Activated CD8-positive, alpha-beta memory T cell treated with anti-CD3 and anti-CD28 coated beads, Interleukin-2, amount 10 ng/mL, durations not matched to agents 7 days and 5 days (primary cell): ENCODE measurements at places on chromosomes 13 and 19. TPM values are rescaled to one million over a fixed set of nuclear protein-coding genes. Genes with fewer than 3 reads are reported as not detected.

The C13orf42 gene
- not detected for total RNA-seq

DNA sequence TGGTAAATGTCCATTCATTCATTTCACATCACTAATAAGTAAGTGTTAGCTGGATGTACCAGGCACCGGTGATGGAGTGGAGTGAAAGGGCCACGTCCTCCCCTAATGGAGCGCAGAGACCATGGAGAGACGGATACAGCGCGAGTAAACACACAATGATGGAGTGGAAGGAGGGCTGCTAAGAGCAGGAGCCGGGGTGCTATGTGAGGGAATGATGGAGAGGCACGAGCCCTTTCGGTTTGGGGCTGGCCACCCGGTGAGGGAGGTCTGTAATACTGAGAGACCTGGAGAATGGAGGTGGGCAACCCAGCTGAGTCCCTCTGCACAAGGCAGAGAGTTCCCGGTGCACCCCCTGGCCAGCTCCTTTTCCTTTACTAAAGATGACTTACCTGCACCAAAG, 53.7 kb downstream of the PEPD start:
- H3K27me3 ChIP-seq: no peaks in the 10 kb centered on the region
- H3K36me3 ChIP-seq: no peaks in the 10 kb centered on the region
- no peak for DNase-seq
- peaks cover 6% of the 10 kb centered on the region for H3K4me1 ChIP-seq
- no peak overlapping the region for H3K27ac ChIP-seq

The PLPPR3 gene
- total RNA-seq: not detected

The ZNF44 gene
- 9.7 TPM for total RNA-seq

DNA sequence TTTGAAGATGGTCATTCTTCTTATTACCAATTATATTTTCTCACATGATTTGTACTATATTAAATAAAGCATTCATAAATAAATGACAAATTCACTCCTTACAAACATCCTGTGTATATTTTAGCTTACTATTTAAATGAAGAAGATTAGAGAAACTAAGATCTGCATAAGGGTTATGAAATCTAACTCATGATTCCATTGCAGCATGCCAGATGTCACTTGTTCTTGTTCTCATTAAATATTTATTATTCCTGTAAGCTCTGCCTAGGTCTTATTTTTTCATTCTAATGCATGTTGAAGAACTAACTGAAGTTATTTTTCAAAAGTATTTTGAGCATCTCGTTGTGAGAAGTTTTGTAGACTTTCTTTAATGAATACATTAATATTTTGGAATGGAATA, 18.3 kb downstream of the NUP58 start:
- no peaks in the 10 kb centered on the region for H3K27me3 ChIP-seq
- H3K4me3 ChIP-seq: no peak overlapping the region
- peaks cover 27% of the 10 kb centered on the region for H3K36me3 ChIP-seq
- DNase-seq: no peak

GRCh38 chr13:106821979-106822378, 254.0 kb upstream of the ARGLU1 start:
- no peaks in the 10 kb centered on the region for H3K4me1 ChIP-seq
- no peaks in the 10 kb centered on the region for H3K36me3 ChIP-seq
- no peaks in the 10 kb centered on the region for H3K27me3 ChIP-seq
- H3K27ac ChIP-seq: no peak overlapping the region

- H3K27me3 ChIP-seq: no peaks in the 10 kb centered on the region
- no peak for DNase-seq
- peak overlapping the region; percentile 98 for H3K27ac ChIP-seq
- peaks cover 10% of the 10 kb centered on the region for H3K36me3 ChIP-seq
Measured at GRCh38 chr19:38878575-38879399, 712 bp upstream of the RINL start.

DNA sequence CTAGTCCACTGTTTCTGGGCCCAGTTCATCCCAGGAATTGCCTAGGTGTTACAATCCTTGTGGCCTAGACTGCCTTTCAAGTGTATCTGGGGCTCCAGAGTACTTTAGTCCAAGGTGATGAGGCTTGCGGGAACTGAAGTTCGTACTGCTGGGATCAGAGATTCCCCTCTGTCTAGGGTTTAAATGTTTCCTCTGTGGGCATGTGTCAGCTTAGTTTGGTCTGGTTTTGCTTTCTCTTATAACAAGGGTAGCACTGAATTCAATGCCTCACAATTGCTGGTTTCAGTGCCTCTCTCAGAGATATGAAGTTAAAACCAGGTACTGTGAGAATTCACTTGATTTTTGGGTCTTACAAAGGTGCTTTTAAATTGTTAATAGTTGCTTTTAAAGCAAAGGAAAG, 30.8 kb downstream of the RGCC start:
- H3K36me3 ChIP-seq: peaks cover 7% of the 10 kb centered on the region
- DNase-seq: no peak
- no peaks in the 10 kb centered on the region for H3K27me3 ChIP-seq
- peak overlapping the region; percentile 37 for H3K4me3 ChIP-seq
- peaks cover 25% of the 10 kb centered on the region for H3K4me1 ChIP-seq

DNA sequence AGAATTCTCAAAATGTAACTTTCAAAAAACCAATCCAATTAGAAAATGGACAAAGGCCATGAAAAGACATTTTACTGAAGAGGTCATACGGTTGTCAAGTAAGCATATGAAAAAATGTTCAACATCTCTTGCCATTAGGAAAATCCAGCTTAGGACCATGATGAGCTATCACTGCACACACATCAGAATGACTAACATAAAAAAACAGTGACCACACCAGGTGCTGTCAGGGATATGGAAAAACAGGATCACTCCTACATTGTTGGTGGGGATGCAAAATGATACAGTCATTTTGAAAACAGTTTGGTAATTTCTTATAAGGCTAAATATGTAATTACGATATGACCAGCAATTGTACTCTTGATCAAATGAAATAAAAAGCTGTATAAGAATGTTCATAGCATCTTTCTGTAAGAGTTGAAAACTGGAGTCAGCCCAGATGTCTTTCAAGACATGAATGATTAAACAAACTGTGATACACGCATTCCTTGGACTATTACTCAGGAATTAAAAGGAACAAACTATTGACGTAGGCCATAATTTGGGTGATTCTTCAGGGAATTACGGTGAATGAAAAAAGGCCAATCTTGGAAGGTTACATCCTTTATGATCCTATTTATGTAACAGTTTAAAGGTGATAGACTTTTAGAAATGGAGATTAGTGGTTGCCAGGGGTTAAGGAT, 26.9 kb upstream of the RCBTB2 start:
- no peak overlapping the region for H3K27ac ChIP-seq
- H3K36me3 ChIP-seq: peaks cover 55% of the 10 kb centered on the region
- peaks cover 63% of the 10 kb centered on the region for H3K4me1 ChIP-seq
- no peak overlapping the region for H3K4me3 ChIP-seq
- H3K27me3 ChIP-seq: peaks cover 17% of the 10 kb centered on the region
- DNase-seq: no peak

- no peak overlapping the region for H3K4me3 ChIP-seq
- no peaks in the 10 kb centered on the region for H3K27me3 ChIP-seq
- no peaks in the 10 kb centered on the region for H3K36me3 ChIP-seq
- no peak for DNase-seq
Measured at GRCh38 chr13:38024431-38024830, 154.9 kb upstream of the TRPC4 start.

The ZNF569 gene
- 6.9 TPM for total RNA-seq

- peak overlapping the region; percentile 28 for H3K27ac ChIP-seq
- peak; percentile 45 for DNase-seq
- H3K36me3 ChIP-seq: peaks cover 5% of the 10 kb centered on the region
- peaks cover 25% of the 10 kb centered on the region for H3K4me1 ChIP-seq
Measured at GRCh38 chr19:45153339-45154063, 7.3 kb downstream of the NKPD1 start.

The NXNL1 gene
- not detected for total RNA-seq

- no peak for DNase-seq
- H3K27me3 ChIP-seq: no peaks in the 10 kb centered on the region
- H3K4me1 ChIP-seq: no peaks in the 10 kb centered on the region
- H3K36me3 ChIP-seq: no peaks in the 10 kb centered on the region
Measured at GRCh38 chr13:54194233-54195024, 1165.8 kb downstream of the OLFM4 start.

The NKPD1 gene
- 0.14 TPM for total RNA-seq

The ZNF738 gene
- total RNA-seq: 12.6 TPM

The LILRA5 gene
- total RNA-seq: not detected

DNA sequence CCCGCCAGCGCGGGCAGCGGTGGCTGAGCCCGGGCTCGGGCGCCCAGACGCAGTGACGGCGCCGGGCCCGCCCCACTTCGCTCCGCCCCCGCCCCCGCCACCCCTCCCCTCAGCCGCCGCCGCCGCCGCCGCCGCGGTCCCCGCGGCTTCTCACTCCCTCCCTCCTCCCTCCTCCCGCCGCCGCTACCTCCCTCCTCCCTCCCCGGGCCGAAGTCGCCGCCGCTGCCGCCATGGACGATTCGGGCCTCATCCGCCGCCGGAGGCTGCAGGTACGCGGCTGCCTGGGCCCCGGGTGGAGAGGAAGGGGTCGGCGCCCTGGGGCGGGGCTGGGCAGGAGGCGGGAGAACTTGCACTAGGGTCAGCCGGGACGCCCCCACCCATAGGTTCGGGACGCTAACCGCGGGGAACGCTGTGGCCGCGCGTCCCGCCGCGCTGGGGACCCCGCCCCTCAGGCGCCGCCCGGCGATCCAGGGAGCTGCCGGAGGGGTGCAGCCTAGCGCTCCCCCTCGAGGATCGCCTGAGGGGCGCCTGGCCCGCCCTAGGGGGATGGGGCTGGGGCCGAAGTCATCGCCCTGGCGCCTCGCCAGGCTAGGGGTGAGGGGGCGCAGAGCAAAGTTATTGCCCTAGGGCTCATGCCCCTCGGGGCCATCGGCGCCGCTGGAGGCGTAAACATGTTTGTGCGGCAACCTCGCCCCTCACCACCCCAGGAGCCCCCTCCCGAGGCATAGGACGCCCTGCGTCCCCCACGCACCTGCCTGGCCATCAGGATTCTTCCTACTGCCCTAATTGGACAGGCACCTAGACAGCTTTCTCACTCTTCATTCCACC, 427 bp downstream of the RTBDN start:
- H3K4me1 ChIP-seq: peaks cover 16% of the 10 kb centered on the region
- DNase-seq: no peak
- H3K27me3 ChIP-seq: peaks cover 82% of the 10 kb centered on the region
- no peak overlapping the region for H3K4me3 ChIP-seq

- no peaks in the 10 kb centered on the region for H3K36me3 ChIP-seq
- H3K4me1 ChIP-seq: no peaks in the 10 kb centered on the region
- DNase-seq: no peak
- no peaks in the 10 kb centered on the region for H3K27me3 ChIP-seq
- no peak overlapping the region for H3K4me3 ChIP-seq
- no peak overlapping the region for H3K27ac ChIP-seq
Measured at GRCh38 chr13:109255141-109255856, 531.1 kb downstream of the IRS2 start.

The LSR gene
- total RNA-seq: 7.2 TPM

DNA sequence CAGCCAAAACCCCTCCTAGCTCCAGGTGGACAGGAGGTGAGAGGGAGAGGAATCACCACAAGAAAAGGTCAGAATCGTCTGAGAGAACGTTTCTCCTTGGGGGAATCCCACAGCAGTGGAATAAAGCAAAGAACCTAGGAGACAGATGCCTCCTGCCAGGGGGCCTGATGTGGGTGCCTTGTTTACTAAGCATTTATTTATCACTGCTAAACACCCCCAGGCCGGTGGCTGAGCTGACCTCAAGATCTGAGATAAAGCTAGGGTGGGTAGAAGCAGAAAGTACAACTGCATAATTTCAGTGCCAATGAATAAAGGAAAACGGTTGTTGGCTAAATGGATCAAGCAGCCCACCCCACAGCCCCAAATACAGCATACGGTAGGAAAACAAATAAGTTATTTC, 33.9 kb upstream of the ATP11A start:
- H3K4me1 ChIP-seq: no peaks in the 10 kb centered on the region
- H3K27ac ChIP-seq: no peak overlapping the region
- no peaks in the 10 kb centered on the region for H3K36me3 ChIP-seq
- H3K4me3 ChIP-seq: no peak overlapping the region

DNA sequence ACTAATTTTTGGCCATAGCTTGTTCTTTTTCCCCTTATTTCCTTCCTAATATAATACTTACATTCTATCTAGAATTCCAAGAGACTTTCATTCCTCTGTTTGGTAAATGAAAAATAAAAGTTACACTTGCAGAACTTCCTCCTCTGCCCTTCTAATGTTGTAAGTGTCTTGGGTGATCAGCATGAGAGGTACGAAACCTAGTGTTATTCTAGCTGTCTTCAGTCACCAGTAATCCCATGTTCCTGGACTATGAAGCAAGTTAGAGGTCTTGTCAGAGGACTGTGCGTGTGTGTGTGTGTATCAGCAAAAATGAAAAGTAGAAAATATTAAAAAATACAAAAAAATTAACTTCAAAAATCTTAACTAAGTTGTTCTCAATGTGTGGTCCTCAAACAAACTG, 307.0 kb downstream of the SPRY2 start:
- H3K4me3 ChIP-seq: no peak overlapping the region
- DNase-seq: no peak

DNA sequence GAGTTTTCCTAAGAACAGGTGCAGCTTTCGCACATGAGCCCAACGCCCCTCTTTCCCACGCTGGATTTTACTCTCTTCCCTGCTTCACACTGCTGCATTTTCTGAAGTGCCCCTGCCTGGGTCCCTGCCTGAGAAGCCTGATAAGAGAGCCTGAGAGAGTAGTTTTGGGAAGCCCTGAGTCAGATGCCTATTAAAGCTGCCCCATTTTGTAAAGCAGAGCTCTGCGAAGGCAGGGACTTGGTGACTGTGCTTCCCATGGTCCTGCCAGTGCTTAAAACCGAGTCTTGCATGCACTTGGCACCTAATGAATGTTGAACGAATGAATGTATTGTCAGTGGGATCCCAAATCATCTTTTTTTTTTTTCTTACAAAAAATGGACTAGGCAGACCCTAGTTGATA, 18.2 kb downstream of the FGF9 start:
- H3K4me3 ChIP-seq: no peak overlapping the region
- H3K36me3 ChIP-seq: no peaks in the 10 kb centered on the region
- peaks cover 20% of the 10 kb centered on the region for H3K4me1 ChIP-seq
- peaks cover 3% of the 10 kb centered on the region for H3K27me3 ChIP-seq
- H3K27ac ChIP-seq: no peak overlapping the region
- no peak for DNase-seq

The PRTN3 gene
- not detected for total RNA-seq

GRCh38 chr19:17999684-18000479, 8.1 kb upstream of the ARRDC2 start:
- peaks cover 26% of the 10 kb centered on the region for H3K4me1 ChIP-seq
- no peak for DNase-seq
- peaks cover under 1% of the 10 kb centered on the region for H3K27me3 ChIP-seq
- H3K27ac ChIP-seq: peak overlapping the region; percentile 99

DNA sequence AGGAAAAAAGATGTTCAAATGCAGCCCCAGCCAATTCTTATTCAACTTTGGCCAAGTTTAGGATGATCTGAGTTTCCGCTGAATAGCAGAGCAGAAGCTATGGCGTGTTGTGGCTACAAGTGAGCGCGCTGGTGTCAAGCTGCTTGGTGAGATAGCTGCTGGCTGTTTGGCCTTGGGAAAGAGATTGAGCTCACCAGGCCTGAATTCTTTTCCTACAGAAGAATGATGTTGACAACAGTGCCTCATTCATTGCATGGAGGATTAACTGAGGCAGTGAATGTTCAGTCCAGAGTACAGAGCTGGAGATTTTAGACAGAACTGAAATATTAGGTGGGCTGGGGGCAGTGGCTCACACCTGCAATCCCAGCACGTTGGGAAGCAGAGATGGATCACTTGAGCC, 31.5 kb upstream of the MAP3K10 start:
- no peaks in the 10 kb centered on the region for H3K27me3 ChIP-seq
- no peaks in the 10 kb centered on the region for H3K36me3 ChIP-seq
- no peak for DNase-seq
- H3K27ac ChIP-seq: no peak overlapping the region
- H3K4me1 ChIP-seq: peaks cover 12% of the 10 kb centered on the region
- H3K4me3 ChIP-seq: no peak overlapping the region

The NLRP7 gene
- total RNA-seq: not detected

- no peak for DNase-seq
- no peaks in the 10 kb centered on the region for H3K27me3 ChIP-seq
- no peaks in the 10 kb centered on the region for H3K4me1 ChIP-seq
Measured at GRCh38 chr13:82713687-82714405, 1168.4 kb downstream of the SLITRK1 start.
